ENCODE measurements at places on chromosomes 6 and 20. TPM values are rescaled to one million over a fixed set of nuclear protein-coding genes. Genes with fewer than 3 reads are reported as not detected.

Gene SPDEF
- not detected for total RNA-seq

Gene RAMACL
- not detected for total RNA-seq

Gene MEP1A
- total RNA-seq, result not detected

Gene BEND6
- total RNA-seq, result not detected

Gene TM9SF4
- 38.6 TPM for total RNA-seq

Gene ADGRF4
- not detected for total RNA-seq

- DNase-seq, result no peak
These were observed 3.2 kb upstream of the RBM38 start for GRCh38 chr20:57387945-57388371.

GRCh38 chr6:137496368-137496767 lies 2.2 kb upstream of the OLIG3 start:
- DNase-seq, result no peak

DNA sequence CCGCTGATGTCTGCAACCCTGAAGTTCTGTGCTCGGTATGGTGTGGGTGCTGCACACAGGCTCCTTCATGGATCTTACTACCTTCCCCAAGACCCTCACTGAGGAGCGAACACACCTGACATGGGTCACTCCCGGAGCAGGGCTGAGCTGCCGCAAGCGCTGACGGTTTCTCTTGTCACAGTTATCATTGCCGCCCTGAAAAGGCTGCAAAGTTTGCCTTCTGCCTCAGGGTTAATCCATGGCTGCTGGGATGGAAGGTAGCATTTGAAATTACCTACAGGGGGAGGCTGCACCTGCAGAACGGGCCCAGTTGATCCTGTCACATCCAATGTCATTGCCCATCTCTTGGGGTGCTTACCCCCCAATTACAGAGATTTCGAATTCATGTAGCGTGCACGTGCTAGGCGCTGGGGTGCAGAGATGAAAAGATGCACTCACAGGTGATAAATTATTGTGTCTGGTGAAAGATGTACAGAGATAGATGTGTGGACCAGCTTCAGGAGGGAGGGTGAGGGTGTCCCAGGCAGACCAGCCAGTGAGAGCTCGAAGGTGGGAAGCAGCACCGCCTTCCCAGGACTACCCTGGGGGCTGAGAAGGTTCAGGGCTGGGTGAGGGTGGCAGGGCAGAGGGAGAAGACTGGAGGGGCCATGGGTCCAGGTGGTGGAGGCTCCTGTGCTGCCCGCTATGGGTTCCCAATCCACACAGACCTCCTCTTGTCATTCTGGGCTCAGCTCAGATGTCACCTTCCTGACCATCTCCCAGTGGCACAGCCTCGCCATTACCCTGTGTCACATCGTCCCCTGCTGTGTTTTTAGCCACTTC lies 120.1 kb downstream of the SYCP2 start:
- peak; percentile 3 for DNase-seq

Measured in activated CD4-positive, alpha-beta memory T cell treated with anti-CD3 and anti-CD28 coated beads, Interleukin-2, amount 10 ng/mL, durations not matched to agents 7 days and 5 days (primary cell).